ENCODE measurements at places on chromosomes 12 and 14.

DNA sequence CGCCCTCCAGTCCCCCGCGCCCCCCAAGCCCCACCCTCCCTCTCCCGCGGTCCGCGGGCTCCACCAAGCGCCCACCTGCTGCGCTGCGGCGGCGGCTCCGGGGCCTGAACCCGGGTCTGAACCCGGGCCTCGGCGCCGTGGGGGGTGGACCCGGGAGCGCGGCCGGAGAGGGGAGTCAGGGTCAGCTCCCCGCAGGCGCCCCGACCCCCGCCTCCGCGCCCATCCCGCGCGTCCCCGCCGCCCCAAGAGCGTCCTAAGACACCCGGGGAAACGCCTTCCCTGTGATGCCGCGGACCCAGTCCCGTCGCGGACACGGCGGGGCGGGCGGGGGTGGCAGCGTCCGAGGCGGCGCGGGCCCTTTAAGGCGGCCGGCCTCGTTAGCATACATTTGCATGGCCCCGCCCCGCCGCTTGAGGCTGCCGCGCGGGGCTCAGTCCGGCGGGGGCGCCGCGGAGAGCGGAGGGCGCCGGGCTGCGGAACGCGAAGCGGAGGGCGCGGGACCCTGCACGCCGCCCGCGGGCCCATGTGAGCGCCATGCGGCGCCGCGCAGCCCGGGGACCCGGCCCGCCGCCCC lies at the start of gene MMP17:
Gene MMP17, plus strand, starts transcription at position 433 of the 574 bp plus-strand sequence. Its CDS starts 102 bp downstream, at position 535.
- DNase-seq, result peak; percentile 55

DNA sequence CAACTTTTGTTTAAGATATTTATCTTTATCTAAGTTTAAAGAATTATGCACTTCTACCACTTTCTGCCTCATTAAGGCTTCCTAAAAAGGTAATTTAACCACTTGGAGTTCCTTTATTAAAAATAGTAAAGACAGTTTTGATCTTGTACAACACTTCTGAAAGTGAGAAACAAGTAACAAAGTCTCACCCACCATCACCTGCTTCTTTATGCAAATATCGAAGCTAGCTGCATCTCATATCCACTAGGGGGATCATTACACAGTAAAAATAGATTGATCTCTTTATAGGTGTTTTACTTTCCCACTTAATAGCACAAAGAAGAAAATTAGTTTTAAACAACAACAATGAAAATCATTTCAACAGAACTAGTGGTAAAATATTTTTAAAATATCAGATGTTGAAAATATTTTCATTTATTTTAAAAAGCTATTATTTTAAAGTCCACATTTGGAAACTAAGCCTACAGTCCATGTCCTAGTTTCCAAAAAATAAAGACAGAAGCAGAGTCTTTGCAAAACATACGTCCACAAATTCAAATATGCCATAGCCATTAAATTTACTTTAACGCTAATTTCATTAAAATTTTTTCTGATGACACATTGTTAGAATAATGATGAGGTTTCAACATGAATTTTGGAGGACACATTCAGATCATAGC lies 160.0 kb upstream of the SOX5 start:
- no peak for DNase-seq

- DNase-seq, result no peak
Measured at GRCh38 chr14:74771399-74771798, 8.3 kb downstream of the YLPM1 start.

DNA sequence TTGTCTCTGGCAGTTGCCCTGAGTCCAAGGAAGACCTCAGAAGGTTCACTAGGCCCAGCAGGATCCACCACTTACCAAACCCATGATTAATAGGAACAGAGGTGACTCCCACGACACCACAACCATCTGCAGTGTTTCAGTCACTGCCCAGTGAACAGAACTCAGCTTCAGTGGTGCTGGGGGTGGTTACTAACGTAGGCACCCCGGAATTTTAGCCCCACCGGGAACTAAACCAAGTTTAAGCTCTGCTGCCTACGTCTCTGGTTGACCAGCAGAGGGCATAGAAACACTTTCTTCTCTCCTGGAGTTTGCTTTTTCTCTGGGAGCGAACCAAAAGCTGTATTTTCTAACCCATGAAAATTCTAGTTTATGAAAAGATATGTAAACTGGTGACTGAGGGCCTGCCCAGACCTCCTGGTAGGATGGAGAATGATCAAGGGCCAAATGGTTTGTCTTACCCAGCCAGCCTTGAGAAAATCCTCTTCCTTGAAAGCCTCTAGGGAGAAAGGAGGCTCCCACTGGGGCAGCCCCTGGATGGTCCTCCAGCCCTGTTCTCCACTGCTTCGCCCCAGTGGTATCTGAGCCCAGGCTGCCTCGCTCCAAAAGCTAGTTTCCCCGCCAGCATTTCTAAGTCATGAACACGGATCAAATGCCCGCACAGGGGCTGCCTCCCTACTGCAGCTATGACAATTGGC lies 379.8 kb downstream of the DPF3 start:
- DNase-seq, result no peak

GRCh38 chr12:38782359-38782758 lies 123.0 kb downstream of the CPNE8 start:
- no peak for DNase-seq

DNA sequence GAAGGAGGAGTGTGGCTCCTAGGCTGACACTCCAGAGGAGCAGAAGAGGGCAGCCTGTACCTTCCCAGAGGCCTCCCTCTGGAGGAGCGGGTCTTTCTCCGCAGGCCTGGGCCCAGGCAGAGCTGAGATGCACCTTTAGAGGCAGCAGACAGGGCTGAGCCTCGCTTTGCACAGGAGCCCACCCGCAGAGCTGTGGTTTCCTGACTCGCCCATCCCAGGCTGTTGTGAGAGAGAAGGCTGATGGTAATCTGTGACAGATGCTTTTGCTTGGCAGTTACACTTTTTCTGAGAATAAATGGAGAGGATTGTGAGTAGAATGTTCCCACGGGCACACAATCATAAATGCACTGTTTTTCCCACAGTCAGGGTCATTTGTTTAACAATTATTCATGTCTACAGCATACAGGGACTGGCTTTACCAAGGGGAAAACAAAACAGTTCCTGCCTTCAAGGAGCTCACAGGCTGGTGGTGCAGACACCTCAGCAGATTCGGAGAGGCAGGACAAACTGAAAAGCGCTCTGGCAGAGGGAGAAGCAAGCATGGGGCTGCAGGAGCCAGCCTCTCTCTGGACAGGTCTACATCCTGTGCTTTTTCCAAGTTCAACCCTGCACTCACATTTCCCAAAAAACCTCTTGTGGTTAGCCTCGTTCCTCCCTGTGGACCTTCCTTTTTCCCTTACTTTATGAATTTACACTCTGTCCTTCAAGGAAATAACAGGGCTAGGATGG lies 13.9 kb downstream of the EVL start:
- peak; percentile 80 for DNase-seq

GRCh38 chr12:107318806-107319532 lies 225.6 kb upstream of the CRY1 start:
- peak; percentile 45 for DNase-seq

GRCh38 chr12:7989827-7990491 lies 42.6 kb upstream of the FOXJ2 start:
- peak; percentile 84 for DNase-seq

All from stimulated activated CD4-positive, alpha-beta T cell treated with anti-CD3 and anti-CD28 coated beads, Interleukin-15, amount 100 ng/mL, for 24 hours (primary cell).